ENCODE measurements at places on chromosomes 4 and X. TPM values are rescaled to one million over a fixed set of nuclear protein-coding genes. Genes with fewer than 3 reads are reported as not detected.

Gene JCHAIN
- polyA plus RNA-seq = not detected

GRCh38 chr4:41160856-41161255 lies 53.5 kb downstream of the APBB2 start:
- H3K36me3 ChIP-seq = no peaks in the 10 kb centered on the region
- no peak for DNase-seq
- no peaks in the 10 kb centered on the region for H3K27me3 ChIP-seq
- H3K4me3 ChIP-seq = no peak overlapping the region

- no peak overlapping the region for H3K4me3 ChIP-seq
- H3K36me3 ChIP-seq = no peaks in the 10 kb centered on the region
- H3K27me3 ChIP-seq = peaks cover 14% of the 10 kb centered on the region
- peaks cover 5% of the 10 kb centered on the region for H3K4me1 ChIP-seq
- no peak for DNase-seq
- no peak overlapping the region for H3K27ac ChIP-seq
Observed at GRCh38 chr4:184166736-184167135, 50.9 kb downstream of the ENPP6 start.

GRCh38 chr4:26410385-26411293 lies 79.6 kb downstream of the CCKAR start:
- H3K4me1 ChIP-seq = no peaks in the 10 kb centered on the region
- H3K27ac ChIP-seq = no peak overlapping the region
- H3K36me3 ChIP-seq = peaks cover 10% of the 10 kb centered on the region
- no peak overlapping the region for H3K4me3 ChIP-seq

GRCh38 chrX:110412971-110413726 lies 54.5 kb downstream of the RTL9 start:
- H3K27me3 ChIP-seq = no peaks in the 10 kb centered on the region
- H3K4me3 ChIP-seq = no peak overlapping the region
- H3K27ac ChIP-seq = no peak overlapping the region
- peak; percentile 45 for DNase-seq
- H3K36me3 ChIP-seq = no peaks in the 10 kb centered on the region

Gene GAGE12E
- polyA plus RNA-seq = not detected

Gene SSX1
- not detected for polyA plus RNA-seq

DNA sequence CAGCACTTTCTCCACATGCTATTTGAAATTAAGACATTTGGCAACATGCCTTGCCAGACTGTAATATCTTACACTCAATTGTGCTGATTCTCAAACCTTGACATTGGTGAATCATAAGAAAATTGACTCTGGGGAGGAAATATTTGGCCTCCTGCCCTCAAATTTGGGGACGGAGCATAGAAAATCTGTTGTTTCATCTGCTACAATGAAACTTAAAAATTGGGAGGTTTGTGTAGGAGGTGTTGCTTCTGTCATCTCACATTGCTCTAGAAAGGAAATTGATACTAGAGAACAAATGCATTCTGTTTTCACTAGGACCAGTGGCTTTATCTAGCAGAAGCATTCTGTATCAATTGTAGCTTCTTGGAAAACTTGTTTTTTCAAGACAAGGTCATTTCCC lies 5.3 kb downstream of the OCRL start:
- no peak overlapping the region for H3K4me3 ChIP-seq
- no peak overlapping the region for H3K27ac ChIP-seq
- H3K27me3 ChIP-seq = no peaks in the 10 kb centered on the region
- no peak for DNase-seq
- H3K36me3 ChIP-seq = no peaks in the 10 kb centered on the region

GRCh38 chrX:135420831-135421230 lies 913 bp upstream of the SMIM10L2A start:
- no peak overlapping the region for H3K27ac ChIP-seq
- DNase-seq = no peak
- H3K36me3 ChIP-seq = no peaks in the 10 kb centered on the region
- no peak overlapping the region for H3K4me3 ChIP-seq
- no peaks in the 10 kb centered on the region for H3K27me3 ChIP-seq
- H3K4me1 ChIP-seq = peaks cover 5% of the 10 kb centered on the region

DNA sequence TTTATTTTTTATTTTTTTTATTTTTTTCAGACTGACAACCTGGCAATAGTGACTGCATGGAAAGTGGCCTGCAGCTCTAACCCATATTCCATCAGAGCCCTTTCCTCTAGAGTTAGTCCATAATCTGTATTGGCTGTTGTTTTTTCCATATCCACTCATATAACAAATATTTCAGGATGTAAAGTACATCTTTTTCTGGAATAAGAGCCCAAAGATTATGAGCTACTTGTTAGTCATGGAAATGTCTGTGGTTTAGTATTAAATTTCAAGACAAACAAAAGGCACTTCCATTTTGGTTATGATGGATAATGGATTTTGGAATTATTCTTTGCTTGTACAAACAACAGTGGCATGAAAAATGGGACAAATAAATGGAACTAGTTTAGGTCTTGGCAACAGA lies 296.0 kb upstream of the HS3ST1 start:
- DNase-seq = no peak
- no peaks in the 10 kb centered on the region for H3K27me3 ChIP-seq
- no peak overlapping the region for H3K4me3 ChIP-seq
- H3K36me3 ChIP-seq = no peaks in the 10 kb centered on the region
- H3K4me1 ChIP-seq = no peaks in the 10 kb centered on the region
- H3K27ac ChIP-seq = no peak overlapping the region

All from CD8-positive, alpha-beta memory T cell (primary cell).